Chondrocyte (in vitro differentiated cells): ENCODE measurements at places on chromosomes 11 and 22. TPM values are rescaled to one million over a fixed set of nuclear protein-coding genes. Genes with fewer than 3 reads are reported as not detected.

- H3K36me3 ChIP-seq, result peaks cover 2% of the 10 kb centered on the region
- DNase-seq, result no peak
- H3K4me3 ChIP-seq, result no peak overlapping the region
- peaks cover 25% of the 10 kb centered on the region for H3K4me1 ChIP-seq
- H3K27ac ChIP-seq, result peak overlapping the region; percentile 71
Measured at GRCh38 chr11:117319214-117319840, 3.3 kb upstream of the BACE1 start.

- no peaks in the 10 kb centered on the region for H3K36me3 ChIP-seq
- H3K4me3 ChIP-seq, result peak overlapping the region; percentile 60
- peaks cover 56% of the 10 kb centered on the region for H3K27me3 ChIP-seq
- no peak for DNase-seq
Measured at GRCh38 chr11:57458410-57459163, 1.7 kb upstream of the RTN4RL2 start.

DNA sequence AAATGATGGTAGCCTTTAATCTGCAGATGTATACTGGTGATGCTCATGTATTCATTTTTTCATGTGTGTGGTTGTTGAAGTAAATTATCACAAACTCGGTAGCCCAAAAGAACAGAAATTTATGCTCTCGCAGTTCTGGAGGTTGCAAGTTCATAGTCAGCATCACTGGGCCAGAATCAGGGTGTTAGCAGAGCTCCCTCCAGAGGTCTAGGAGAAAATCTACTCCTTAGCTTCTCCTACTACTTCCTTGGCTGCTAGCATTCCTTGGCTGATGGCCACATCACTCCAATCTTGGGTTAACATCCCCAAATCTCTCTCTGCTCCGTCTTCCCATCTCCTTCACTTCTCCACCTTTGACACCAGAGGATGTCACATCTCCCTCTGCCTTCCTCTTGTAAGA is 45.3 kb upstream of the GALNT18 start:
- no peak overlapping the region for H3K4me3 ChIP-seq
- no peak overlapping the region for H3K27ac ChIP-seq
- DNase-seq, result no peak
- H3K36me3 ChIP-seq, result peaks cover 3% of the 10 kb centered on the region

- no peak overlapping the region for H3K4me3 ChIP-seq
- no peaks in the 10 kb centered on the region for H3K27me3 ChIP-seq
- H3K27ac ChIP-seq, result no peak overlapping the region
- H3K4me1 ChIP-seq, result peaks cover 7% of the 10 kb centered on the region
- DNase-seq, result no peak
Measured at GRCh38 chr11:96180341-96180740, 162.7 kb downstream of the MAML2 start.

DNA sequence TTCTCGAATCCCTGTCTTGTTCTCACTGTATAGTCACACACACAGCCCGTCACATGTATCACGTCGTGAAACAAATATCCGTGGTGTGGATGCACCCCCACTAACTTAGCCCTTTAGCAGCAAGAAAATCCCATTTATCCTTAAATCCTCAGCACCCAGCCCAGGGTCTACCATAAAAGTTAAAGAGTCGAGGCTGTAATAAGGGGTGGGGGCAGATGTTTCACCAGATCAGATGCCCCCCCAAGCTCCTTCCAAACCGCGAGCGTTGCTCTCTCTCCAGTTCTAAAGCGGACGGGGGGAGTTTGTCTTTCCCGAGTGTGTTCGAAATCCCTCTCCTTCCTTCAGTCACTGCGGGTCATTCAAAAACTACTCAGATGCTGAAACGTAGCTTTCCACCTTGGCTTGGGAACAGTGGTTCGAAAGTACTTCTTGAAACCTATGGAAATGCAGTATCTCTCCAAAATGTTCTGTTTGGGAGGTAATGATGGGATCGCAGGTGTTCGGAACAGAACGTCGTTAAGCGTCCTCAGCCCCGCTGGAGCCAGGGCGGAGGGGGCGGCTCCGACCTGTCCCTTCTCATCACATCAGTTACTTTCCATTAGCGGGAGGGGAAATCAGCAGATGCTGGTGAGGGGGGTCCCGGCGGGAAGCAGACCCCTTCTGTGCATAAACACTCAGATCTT is 156.2 kb downstream of the BRD1 start:
- H3K27ac ChIP-seq, result no peak overlapping the region
- peaks cover 2% of the 10 kb centered on the region for H3K36me3 ChIP-seq
- H3K4me3 ChIP-seq, result peak overlapping the region; percentile 24
- H3K4me1 ChIP-seq, result peaks cover 8% of the 10 kb centered on the region
- no peak for DNase-seq

TRIM5 gene
- total RNA-seq, result 31.0 to 36.2 TPM (median 34.1 TPM) in 3 replicates
